IPS DF 6.9 (cell line): ENCODE measurements at places on chromosomes 6 and 20.
A peak's percentile ranks its signal among the peaks of the same experiment; 100 is the strongest.

GRCh38 chr6:168794491-168794890, 353.5 kb downstream of the SMOC2 start:
- no peak overlapping the region for H3K27ac ChIP-seq
- no peaks in the 10 kb centered on the region for H3K36me3 ChIP-seq
- H3K4me3 ChIP-seq = no peak overlapping the region
- H3K4me1 ChIP-seq = no peaks in the 10 kb centered on the region

GRCh38 chr20:25339608-25340007, 51.0 kb downstream of the ABHD12 start:
- H3K27me3 ChIP-seq = no peaks in the 10 kb centered on the region; the same call in 1 of the 2 replicates
- no peak overlapping the region for H3K27ac ChIP-seq
- H3K36me3 ChIP-seq = peaks cover 3% of the 10 kb centered on the region; the same call in 1 of the 2 replicates
- no peak for DNase-seq
- H3K4me3 ChIP-seq = no peak overlapping the region

GRCh38 chr6:87103977-87104601, 9.2 kb upstream of the CGA start:
- no peaks in the 10 kb centered on the region for H3K4me1 ChIP-seq
- H3K36me3 ChIP-seq = no peaks in the 10 kb centered on the region
- no peak overlapping the region for H3K4me3 ChIP-seq

GRCh38 chr6:42966571-42966970, 6.0 kb downstream of the GNMT start:
- H3K4me1 ChIP-seq = 0 out of 2 replicates have a peak, but pooled peaks cover 2% of the 10 kb centered on the region
- H3K27ac ChIP-seq = no peak overlapping the region
- H3K4me3 ChIP-seq = no peak overlapping the region
- no peaks in the 10 kb centered on the region for H3K27me3 ChIP-seq

DNA sequence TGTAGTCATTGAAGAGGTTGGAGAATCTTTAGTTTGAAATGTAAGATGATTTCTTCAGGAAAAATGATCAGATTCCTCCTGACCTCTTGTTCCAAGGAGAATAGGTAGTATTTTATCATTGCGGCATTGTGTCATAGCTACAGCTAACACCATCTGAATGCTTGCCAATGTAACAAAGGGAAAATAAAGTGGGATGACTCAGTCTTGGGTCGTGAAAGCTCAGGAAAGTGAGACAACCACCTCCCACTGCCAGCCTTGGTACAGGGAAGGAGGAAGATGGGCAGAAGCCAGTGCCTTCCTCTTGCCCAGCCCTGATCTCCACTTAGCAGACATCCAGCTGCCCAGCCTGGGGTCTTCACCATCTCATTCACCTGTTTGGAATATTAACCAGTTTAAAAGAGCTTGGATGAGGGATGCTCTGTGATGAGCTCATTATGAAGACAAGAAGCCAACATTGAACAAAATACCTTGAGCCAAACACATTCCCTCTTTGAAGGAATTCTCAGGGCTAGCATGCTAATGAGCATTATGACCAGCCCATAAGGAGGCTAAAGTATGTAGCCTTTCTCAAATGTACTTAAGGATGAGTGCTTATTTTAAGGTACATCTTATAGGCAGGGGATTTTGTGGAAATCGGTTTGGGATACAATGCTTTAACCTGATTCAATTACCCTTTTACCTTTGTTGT, 40.0 kb upstream of the APCDD1L start:
- H3K4me3 ChIP-seq = no peak overlapping the region
- no peaks in the 10 kb centered on the region for H3K27me3 ChIP-seq
- no peak for DNase-seq
- no peaks in the 10 kb centered on the region for H3K36me3 ChIP-seq
- H3K4me1 ChIP-seq = no peaks in the 10 kb centered on the region

GRCh38 chr6:125057392-125058246, 95.4 kb downstream of the RNF217 start:
- no peak for DNase-seq
- H3K4me3 ChIP-seq = no peak overlapping the region
- H3K4me1 ChIP-seq = no peaks in the 10 kb centered on the region
- no peak overlapping the region for H3K27ac ChIP-seq
- no peaks in the 10 kb centered on the region for H3K27me3 ChIP-seq
- H3K36me3 ChIP-seq = no peaks in the 10 kb centered on the region

GRCh38 chr20:58146746-58147140, 81.7 kb downstream of the ANKRD60 start:
- DNase-seq = no peak
- no peak overlapping the region for H3K27ac ChIP-seq
- no peaks in the 10 kb centered on the region for H3K27me3 ChIP-seq
- H3K4me3 ChIP-seq = no peak overlapping the region
- H3K4me1 ChIP-seq = no peaks in the 10 kb centered on the region; the same call in none of the 2 replicates

GRCh38 chr6:33975661-33976436, 170.0 kb downstream of the GRM4 start:
- peaks cover 9% of the 10 kb centered on the region for H3K27me3 ChIP-seq
- DNase-seq = no peak
- H3K36me3 ChIP-seq = no peaks in the 10 kb centered on the region
- H3K4me1 ChIP-seq = peaks cover 3% of the 10 kb centered on the region

DNA sequence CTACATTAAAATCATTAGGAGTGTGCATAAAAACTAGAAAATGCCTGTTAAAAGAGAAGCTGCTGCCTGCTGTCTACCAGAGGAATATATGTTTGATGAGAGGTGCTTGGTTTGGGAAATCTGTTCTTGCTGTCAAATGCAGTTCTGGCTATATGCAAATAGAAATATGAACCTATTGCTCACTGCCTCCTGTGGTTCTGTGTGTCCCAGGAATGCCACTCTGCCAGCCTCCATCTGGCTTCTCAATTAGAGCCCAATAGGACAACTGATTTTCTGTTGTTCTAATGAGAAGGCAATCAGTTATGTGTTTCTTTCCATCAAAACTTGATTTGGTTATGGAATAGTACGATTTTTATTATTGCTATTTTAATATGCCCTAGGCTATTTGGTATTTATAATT, 759.7 kb downstream of the HDGFL1 start:
- H3K27me3 ChIP-seq = no peaks in the 10 kb centered on the region
- H3K4me1 ChIP-seq = no peaks in the 10 kb centered on the region
- H3K36me3 ChIP-seq = no peaks in the 10 kb centered on the region
- no peak overlapping the region for H3K4me3 ChIP-seq
- H3K27ac ChIP-seq = no peak overlapping the region
- DNase-seq = no peak

DNA sequence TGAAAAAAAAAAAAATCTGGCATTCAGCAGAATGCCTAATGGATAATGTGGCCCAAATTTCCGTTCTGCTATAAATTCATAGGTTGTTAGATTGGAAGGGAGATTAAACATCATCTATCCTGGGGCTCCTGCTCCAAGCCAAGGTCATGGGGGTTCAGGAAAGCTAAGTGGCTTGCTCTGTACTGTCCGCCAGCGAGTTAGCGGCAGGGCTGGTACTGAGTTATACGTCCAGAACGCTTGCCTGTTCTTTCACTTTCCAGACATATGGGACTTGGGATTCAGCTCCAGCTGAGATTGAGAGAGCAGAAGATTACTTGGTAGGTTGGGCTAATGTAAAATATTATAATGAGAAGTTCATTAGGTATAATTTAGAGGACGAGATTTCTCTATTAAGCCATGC, 858 bp downstream of the RWDD1 start:
- H3K36me3 ChIP-seq = no peaks in the 10 kb centered on the region
- no peaks in the 10 kb centered on the region for H3K27me3 ChIP-seq
- peak overlapping the region; percentile 85; the same call in 1 of the 2 replicates for H3K4me3 ChIP-seq

DNA sequence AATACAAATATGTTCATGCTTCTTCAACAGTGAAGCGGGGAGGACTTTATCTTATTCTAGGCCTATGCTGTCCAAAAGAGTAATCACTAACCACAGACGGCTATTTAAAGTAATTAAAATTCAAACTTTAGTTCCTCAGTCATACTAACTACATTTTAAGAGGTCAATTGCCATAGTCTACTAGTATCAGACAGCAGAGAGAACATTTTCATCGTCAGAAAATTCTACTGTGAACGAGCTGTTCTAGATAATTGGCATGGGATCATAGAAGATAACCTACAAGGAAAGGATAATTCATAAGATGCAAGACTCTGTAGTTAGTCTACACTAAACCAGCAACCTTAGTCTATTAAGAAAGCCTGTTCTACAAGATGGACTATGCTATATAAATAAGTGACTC, 44.4 kb downstream of the PRKN start:
- no peak overlapping the region for H3K4me3 ChIP-seq
- no peak for DNase-seq
- no peaks in the 10 kb centered on the region for H3K27me3 ChIP-seq
- no peaks in the 10 kb centered on the region for H3K4me1 ChIP-seq

DNA sequence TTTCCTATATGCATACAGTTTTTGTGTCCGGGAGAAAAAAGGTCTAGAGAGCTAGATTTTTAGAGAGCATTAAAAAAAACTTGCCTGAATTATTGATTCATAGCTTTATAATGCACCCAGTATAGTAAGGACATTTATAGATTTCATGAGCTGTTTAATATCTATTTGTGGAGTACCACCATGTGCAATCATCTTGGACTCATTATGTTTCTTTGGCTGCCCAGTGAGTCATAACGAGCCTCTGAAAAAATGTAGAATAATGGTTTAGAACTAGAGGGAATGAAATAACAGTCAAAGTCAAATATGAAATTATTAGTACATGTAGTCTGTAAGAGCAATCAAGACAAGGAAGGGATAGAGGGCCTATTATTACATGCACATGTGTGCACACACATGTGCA, 350.0 kb downstream of the CD83 start:
- H3K27ac ChIP-seq = no peak overlapping the region
- H3K4me1 ChIP-seq = no peaks in the 10 kb centered on the region
- H3K4me3 ChIP-seq = no peak overlapping the region
- H3K36me3 ChIP-seq = no peaks in the 10 kb centered on the region
- no peaks in the 10 kb centered on the region for H3K27me3 ChIP-seq

DNA sequence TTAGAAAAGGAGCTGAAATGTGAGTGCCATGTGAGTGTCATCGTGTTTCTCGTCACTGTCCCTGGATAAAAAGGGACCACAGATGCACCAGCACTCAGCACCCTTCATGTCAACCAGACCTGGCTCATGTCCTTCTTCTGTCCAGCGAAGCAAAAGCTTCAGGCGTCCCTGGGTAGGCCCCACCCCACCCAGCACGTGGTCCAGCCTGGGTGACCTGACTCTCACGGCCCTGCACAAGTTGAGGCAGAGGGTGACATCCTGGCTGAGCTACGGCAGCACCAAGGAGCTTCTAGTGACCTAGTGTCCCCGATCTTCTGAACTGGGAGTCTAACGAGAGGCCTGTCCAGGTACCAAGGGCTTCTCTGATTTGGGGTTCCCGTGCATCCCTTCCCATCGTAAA, 37.8 kb downstream of the PSMG4 start:
- no peak overlapping the region for H3K27ac ChIP-seq
- no peaks in the 10 kb centered on the region for H3K4me1 ChIP-seq
- H3K4me3 ChIP-seq = no peak overlapping the region
- no peaks in the 10 kb centered on the region for H3K27me3 ChIP-seq
- no peak for DNase-seq

- H3K27ac ChIP-seq = no peak overlapping the region
- peaks cover 1% of the 10 kb centered on the region; the same call in 1 of the 2 replicates for H3K4me1 ChIP-seq
- H3K27me3 ChIP-seq = no peaks in the 10 kb centered on the region
- H3K4me3 ChIP-seq = no peak overlapping the region
Observed at GRCh38 chr6:42460883-42461282, 9.2 kb upstream of the TRERF1 start.

DNA sequence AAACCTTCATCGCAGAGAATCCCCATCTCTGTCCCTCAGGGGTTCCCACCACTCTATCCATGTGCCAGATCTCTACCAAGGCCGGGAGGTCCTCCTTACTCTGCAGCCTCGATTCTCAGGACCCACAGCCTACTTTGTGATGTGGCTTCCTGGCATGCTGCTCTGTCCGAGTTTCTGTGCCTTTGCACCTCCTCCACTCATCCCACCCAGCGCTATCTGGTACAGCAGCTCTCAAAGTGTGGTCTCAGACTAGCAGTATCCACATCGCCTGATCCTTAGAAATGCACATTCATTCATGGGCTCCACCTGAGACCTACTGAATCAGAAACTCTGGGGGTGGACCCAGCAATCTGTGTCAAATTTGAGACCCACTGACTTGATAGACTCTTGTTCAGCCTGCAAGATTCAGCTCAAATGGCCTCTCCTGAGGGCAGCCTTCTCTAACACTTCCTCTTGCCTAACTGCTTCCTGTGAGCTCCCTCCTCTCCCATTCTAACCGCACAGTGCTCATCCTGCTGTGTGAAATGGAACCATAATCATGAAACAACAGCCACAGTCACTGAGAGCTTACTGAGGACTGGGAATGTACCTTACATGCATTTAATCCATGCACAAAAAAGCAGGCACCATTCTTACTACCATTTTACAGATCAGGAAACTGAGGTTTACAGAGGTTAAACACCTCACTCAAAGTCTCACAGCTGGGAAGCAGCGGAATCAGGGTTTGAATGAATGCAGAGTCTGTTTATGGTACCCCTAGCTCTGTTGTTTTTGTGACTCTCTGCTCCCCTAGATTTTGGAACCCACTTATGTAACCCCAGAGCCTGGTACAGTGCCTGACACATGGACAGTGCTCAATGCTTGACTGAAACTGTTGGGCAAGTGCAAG, 69.4 kb downstream of the JPH2 start:
- H3K27ac ChIP-seq = no peak overlapping the region
- no peak for DNase-seq
- H3K4me1 ChIP-seq = no peaks in the 10 kb centered on the region

DNA sequence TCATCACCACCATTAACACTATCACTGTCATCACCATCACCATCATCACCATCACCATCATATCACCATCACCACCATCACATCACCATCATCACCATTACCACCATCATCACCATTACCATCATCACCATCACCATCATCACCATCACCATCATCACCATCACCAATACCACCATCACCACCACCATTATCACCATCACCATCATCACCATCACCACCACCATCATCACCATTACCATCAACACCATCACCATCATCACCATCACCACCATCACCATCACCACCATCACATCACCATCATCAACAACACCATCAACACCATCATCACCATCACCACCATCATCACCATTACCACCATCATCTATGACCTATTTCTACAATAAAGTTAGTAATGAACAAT, 86.1 kb upstream of the PDE10A start:
- H3K27ac ChIP-seq = no peak overlapping the region
- no peak overlapping the region for H3K4me3 ChIP-seq
- H3K36me3 ChIP-seq = no peaks in the 10 kb centered on the region
- DNase-seq = no peak

GRCh38 chr20:5172903-5173463, 46.2 kb downstream of the CDS2 start:
- no peak overlapping the region for H3K4me3 ChIP-seq
- H3K27me3 ChIP-seq = no peaks in the 10 kb centered on the region
- no peaks in the 10 kb centered on the region for H3K36me3 ChIP-seq
- peaks cover 7% of the 10 kb centered on the region; the same call in 1 of the 2 replicates for H3K4me1 ChIP-seq
- H3K27ac ChIP-seq = no peak overlapping the region
